ENCODE measurements at places on chromosomes 1 and 21.

DNA sequence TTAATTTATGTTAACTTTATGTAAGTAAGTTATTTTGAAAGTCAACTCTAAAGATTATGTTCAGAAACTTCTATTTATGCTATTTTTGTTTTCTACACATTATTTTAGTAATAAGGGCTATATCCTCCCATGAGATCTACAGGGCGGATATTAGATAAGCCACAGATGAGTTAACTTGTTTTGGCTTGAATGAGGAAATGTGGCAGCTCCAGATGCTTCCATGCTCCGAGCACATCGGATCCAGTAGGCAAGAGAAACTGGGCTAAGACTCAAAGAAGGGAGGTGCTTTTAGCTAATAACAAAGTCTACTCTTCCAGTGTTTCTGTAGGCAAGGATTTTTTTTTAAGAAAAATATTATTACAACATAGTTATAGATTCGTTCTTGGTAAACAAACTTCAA, 20.0 kb upstream of the LAMC1 start:
- no peak for DNase-seq

GRCh38 chr1:70930062-70930461, 117.6 kb downstream of the PTGER3 start:
- no peak for DNase-seq

DNA sequence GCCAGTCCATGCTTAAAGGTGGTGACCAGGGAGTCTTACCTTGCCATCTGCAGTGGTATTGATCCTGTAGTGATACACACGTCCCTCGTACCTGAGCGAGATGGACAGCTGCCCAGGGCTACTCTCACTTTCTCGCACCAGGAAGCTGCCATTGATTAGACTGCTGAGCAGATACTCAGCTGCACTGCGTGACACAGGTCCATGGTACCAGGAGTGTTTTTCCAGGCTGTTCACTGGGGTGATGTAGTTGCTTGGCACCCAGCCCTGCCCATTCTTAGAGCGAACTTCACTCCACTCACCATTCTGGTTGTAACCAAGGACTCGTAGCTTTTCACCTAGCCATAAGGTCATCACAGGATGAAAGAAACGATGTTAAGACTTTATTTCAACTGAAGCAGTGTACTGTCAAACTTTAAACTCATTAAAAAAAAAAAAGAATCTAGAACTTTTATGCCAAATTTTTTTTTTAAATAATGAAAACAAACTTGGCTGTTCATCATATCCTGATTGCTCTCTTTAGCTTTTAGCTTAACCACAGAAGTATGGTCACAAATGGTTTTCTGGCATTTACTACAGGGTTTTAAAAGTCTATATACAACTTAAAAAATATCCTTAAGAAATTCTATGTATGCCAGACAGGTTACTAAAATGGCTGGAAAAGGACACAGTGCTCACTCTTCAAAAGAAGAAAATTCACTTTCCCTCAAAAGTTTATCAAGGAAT, 44.6 kb downstream of the TOR3A start:
- DNase-seq, result no peak

DNA sequence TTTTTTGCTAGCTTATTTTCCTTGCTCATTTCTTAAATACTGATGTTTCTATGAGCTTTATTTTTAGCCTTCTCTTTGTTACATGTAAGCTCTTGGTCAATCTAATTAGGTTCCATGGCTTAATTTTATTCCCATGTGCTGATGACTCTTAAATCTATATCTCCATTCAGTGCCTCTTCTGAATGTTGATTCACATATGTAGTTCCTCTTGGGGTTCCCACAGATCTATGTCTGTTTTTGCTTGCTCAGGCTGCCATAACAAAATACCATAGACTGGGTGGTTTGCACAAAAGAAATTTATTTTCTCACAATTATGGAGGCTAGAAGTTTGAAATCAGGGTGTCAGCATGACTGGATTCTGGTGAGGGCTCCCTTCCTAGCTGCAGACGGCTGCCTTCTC, 58.3 kb upstream of the PLA2G4A start:
- DNase-seq, result no peak

DNA sequence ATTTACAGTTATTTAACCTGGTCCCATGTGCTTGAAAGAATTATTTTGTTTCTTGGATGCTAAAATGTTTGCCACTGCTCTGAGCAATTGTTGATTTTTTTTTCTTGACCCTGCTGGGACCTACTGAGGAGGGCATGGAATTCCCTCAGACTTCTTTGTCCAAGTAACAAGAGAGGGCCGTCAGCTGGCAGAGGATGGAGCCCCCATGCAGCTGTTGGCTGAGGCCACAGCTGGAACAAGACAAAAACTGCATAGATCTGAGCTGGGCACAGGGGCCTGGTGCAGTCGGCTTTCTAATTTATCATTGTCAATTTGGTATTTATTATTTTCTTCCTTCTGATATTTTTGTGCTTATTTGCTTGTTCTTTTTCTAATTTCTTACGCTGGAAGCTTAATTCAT, 39.6 kb upstream of the ABCG1 start:
- DNase-seq, result no peak

- no peak for DNase-seq
These were observed 5.2 kb downstream of the AK2 start for GRCh38 chr1:33031506-33031905.

GRCh38 chr1:36944883-36945282, 89.4 kb downstream of the GRIK3 start:
- DNase-seq, result no peak

- DNase-seq, result no peak
These were observed 138.2 kb upstream of the SPAG17 start for GRCh38 chr1:118323246-118323645.

GRCh38 chr1:27622828-27623227, 12.2 kb downstream of the FGR start:
- DNase-seq, result no peak

DNA sequence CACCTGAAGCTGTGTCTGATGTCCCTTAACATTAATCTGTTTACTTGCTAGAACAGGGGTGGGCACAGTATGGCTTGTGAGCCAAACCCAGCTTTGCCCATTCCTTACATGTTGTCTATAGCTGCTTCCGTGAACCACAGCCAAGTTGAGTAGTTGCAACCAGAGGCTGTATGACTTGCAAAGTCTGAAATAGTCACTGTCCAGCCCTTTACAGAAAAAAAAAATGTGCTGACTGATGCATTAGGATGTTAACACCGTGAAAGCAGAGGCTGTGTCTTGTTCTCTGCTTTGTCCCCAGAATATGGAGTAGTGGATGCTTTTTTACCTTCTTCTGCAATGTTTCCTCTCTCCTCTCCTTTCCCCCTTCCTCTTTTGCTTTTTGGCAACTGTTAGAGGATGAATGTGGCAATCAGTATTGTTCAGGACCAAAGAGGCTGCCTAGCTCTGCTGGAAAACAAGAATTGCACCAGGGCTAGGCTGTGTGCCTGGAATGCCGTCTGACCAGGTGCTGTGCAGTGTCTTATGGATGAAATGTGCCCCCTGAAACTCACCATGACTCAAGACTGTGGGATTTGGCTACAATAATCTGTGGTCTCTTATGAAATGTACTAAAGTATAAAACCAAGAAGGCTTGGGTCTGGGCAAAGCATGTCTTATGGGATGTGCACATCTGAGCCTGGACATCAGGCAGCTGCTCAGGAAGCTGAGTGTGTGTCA, 79.6 kb upstream of the GCLM start:
- DNase-seq, result no peak

DNA sequence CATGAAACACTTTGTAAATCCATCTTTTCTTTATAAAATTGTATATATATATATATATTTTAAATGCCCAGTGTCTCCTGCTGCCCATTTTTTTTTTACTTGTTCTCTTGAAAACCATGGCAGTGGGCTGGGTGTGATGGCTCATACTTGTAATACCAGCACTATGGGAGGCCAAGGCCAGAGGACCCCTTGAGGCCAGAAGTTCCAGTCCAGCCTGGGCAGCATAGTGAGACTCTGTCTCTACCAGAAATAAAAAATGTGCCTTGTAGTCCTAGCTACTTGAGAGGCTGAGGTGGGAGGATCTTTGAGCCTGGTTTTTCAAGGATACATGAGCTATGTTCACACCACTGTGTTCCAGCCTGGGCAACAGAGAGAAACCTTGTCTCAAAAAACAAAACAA, 62.2 kb downstream of the HS2ST1 start:
- no peak for DNase-seq

- no peak for DNase-seq
These were observed 93.1 kb downstream of the MACF1 start for GRCh38 chr1:39297551-39297950.

- DNase-seq, result no peak
These were observed 5.6 kb upstream of the GPSM2 start for GRCh38 chr1:108871050-108871724.

- DNase-seq, result no peak
These were observed 142.3 kb upstream of the KCNE2 start for GRCh38 chr21:34221331-34222030.

- DNase-seq, result no peak
These were observed 70.5 kb upstream of the DMRTA2 start for GRCh38 chr1:50493710-50494109.

DNA sequence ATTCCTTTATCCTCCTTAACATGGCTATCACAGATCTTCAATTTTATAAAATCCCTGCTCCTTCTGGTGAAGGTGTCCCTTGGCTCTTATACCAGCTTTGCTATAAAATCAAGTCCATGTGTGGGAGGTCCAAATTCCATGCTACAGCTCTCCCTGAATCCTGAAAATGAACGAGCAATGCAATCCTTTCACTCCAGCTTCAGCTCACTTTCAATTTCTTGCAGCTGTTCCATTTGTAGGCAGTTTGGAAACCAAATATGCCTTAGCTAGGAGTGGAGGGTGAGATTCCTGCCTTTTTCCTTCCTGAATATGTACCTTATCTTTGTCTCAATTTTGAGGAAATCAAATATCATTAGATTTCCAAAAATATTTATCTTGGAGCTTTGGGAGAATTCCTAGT, 402.6 kb downstream of the TTLL7 start:
- no peak for DNase-seq

- no peak for DNase-seq
These were observed 111.1 kb downstream of the BRINP2 start for GRCh38 chr1:177281901-177282300.

- DNase-seq, result no peak
These were observed 26.3 kb upstream of the TINAGL1 start for GRCh38 chr1:31549809-31550620.

- DNase-seq, result no peak
These were observed 15.9 kb upstream of the NPPB start for GRCh38 chr1:11874624-11875023.

- no peak for DNase-seq
These were observed 380.6 kb upstream of the ZRANB2 start for GRCh38 chr1:71461416-71461815.

DNA sequence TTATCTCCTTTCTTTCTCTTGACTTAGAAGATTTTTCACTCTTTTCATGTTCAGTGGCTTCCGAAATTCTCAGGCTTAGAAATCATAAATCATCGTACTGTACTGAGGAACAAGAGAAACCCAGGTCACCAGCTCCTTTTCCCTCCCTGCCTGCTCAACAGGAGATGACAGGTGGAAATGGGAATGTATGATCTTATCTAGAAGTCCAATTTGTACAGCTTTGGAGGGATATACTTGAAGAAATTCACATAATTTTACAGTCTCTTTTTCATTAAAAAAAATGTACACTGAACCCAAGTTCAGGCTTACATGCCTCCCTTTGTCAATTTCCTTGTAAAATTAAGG, 11.7 kb downstream of the EVA1C start:
- DNase-seq, result no peak

GRCh38 chr1:33310702-33311101, 10.2 kb downstream of the A3GALT2 start:
- DNase-seq, result no peak

DNA sequence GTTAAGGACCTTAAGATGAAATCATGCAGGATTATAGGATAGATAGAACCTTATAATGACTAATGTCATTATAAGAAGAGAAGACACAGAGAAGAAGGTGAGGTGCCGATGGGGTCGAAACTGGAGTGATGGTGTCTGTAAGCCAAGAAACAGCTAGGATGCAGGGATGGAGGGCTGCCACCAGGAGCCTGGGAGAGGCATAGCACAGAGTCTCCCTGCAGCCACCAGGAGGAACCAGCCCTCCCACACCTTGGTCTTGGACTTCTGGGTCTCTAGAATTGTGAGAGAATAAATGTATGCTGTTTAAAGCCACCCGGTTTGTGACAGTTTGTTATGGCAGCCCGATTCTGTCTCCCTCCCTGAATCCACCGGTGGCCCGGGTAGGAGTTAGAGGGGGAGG, 337.2 kb upstream of the AJAP1 start:
- DNase-seq, result no peak

DNA sequence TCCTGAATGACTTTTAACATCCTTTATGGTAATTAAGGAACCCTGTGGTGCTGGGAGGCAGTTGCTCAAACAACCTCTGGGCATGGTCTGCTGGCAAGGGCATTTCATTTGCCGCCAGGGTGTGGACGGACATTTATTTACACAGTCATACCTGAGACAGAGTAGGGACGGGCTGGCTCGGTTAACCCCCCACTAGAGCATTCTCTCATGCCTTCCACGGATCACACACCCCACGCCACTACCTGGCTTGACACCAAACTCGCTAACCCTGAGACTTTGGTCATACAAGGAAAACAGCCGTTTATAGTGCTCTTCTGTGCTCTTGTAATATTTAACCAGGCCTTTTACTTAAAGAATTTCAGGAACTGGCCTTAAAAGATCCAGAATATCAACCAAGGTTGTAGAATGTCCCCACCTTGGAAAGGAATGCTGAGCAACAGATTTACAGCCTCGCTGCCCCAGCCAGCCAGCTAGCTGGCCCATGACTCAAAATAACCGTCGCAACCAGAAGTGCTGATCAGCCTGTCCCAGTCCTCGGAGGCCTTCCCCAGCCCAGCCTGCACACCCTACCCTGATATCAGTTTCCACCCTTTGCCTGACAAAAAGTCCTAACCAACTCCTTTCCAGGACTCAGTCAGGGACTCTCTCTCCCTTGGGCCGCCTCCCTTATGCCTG, 6.5 kb upstream of the PDXK start:
- DNase-seq, result no peak

DNA sequence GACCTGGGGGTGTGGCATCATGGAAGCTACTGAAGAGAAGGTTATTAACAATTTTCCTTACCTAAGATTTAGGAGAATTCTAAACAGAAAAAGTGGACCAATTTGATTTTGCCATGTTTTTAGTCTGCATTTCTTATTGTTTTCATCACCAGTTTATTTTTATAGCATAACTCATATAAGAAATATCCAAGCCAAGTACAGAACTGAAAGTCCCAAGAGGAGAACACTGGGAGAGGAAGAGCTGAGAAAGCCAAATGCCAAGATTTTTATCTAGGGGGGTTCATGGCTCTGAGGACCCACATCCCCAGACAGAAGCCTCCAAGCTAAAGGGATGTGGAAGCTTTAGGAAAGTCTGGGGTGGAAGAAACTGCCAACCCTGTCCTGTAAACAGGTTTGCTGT, 109.4 kb upstream of the DUSP10 start:
- no peak for DNase-seq
